ENCODE measurements at places on chromosomes 1 and 21.

- peaks cover 2% of the 10 kb centered on the region for H3K27me3 ChIP-seq
- DNase-seq, result peak; percentile 56
- H3K36me3 ChIP-seq, result no peaks in the 10 kb centered on the region
- no peak overlapping the region for H3K27ac ChIP-seq
- H3K4me1 ChIP-seq, result peaks cover 10% of the 10 kb centered on the region
Measured at GRCh38 chr1:1625404-1625775, 6.6 kb upstream of the MMP23B start.

DNA sequence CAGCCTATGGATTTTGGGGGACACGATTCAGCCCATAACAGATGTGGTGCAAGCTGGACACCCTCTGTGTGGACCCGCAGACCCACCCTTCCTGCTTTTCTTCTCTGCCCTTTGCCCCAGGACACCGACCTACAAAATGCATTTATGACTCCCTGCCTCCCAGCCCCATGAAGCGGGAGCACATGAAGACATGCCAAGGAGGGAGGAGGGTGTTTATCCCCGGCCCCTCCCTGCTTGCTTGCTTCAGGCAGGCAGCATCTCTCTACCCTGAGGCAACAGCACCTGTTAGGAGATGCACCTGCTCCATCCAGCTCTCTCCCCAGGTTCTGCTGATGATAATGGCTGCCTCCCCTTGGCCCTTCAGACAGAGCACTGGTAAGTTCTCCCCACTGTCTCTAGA lies 187.5 kb downstream of the PSMG1 start:
- peaks cover 2% of the 10 kb centered on the region for H3K4me1 ChIP-seq
- H3K4me3 ChIP-seq, result no peak overlapping the region
- H3K27me3 ChIP-seq, result peaks cover 3% of the 10 kb centered on the region
- H3K27ac ChIP-seq, result no peak overlapping the region

GRCh38 chr1:102045752-102046151 lies 49.0 kb upstream of the OLFM3 start:
- no peak for DNase-seq
- H3K36me3 ChIP-seq, result no peaks in the 10 kb centered on the region
- H3K27me3 ChIP-seq, result no peaks in the 10 kb centered on the region

- no peak for DNase-seq
- H3K36me3 ChIP-seq, result no peaks in the 10 kb centered on the region
- peaks cover 10% of the 10 kb centered on the region for H3K27me3 ChIP-seq
- no peak overlapping the region for H3K4me3 ChIP-seq
- H3K27ac ChIP-seq, result no peak overlapping the region
Measured at GRCh38 chr21:17911628-17912027, 92.5 kb upstream of the C21orf91 start.

DNA sequence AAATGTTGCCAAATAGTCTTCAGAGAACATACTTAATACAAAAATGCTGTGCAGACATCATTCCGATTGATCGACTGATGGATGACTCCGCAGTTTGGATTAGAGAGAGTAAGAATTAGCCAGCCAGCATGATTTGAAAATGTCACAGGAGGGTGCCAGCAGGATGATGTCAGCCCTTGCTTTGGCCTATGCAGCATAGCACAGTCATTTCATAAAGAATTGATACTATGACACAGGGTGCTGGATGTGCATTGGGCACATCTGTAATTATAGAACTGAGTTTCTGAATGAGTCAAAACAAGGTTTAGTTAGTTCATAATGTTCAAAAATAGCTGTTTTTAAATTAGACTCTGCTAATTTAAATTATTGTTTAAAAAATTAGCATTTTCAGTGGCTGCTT lies 21.6 kb upstream of the TRAF5 start:
- no peak overlapping the region for H3K27ac ChIP-seq
- H3K4me3 ChIP-seq, result no peak overlapping the region

GRCh38 chr1:171966426-171967220 lies 125.3 kb downstream of the DNM3 start:
- peaks cover 3% of the 10 kb centered on the region for H3K27me3 ChIP-seq
- no peak overlapping the region for H3K4me3 ChIP-seq
- H3K27ac ChIP-seq, result no peak overlapping the region
- DNase-seq, result no peak

DNA sequence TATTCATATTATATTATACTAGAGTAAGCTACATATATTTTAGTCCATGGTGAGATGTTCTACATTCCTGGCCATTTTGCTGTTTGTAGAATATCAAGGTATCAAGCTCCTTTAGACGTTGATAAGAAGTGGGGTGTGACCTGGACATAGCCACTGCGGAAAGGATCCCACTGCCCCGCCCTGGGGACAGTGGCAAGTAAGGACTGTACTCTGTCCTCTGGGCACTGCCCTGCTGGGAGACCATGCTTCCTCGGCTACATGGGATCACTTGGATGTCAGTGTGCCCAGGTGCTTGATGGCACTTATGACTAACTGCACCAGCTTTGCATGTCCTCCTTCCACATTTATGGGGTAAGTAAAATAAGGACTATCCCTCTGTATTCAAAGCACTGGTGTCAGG lies 46.3 kb upstream of the NTPCR start:
- no peak for DNase-seq
- no peak overlapping the region for H3K27ac ChIP-seq
- H3K4me3 ChIP-seq, result no peak overlapping the region
- H3K27me3 ChIP-seq, result peaks cover 1% of the 10 kb centered on the region
- H3K4me1 ChIP-seq, result peaks cover 26% of the 10 kb centered on the region
- no peaks in the 10 kb centered on the region for H3K36me3 ChIP-seq

GRCh38 chr1:23865543-23865930 lies 2.6 kb downstream of the FUCA1 start:
- H3K4me1 ChIP-seq, result peaks cover 28% of the 10 kb centered on the region
- peaks cover 9% of the 10 kb centered on the region for H3K36me3 ChIP-seq
- no peaks in the 10 kb centered on the region for H3K27me3 ChIP-seq
- DNase-seq, result no peak

DNA sequence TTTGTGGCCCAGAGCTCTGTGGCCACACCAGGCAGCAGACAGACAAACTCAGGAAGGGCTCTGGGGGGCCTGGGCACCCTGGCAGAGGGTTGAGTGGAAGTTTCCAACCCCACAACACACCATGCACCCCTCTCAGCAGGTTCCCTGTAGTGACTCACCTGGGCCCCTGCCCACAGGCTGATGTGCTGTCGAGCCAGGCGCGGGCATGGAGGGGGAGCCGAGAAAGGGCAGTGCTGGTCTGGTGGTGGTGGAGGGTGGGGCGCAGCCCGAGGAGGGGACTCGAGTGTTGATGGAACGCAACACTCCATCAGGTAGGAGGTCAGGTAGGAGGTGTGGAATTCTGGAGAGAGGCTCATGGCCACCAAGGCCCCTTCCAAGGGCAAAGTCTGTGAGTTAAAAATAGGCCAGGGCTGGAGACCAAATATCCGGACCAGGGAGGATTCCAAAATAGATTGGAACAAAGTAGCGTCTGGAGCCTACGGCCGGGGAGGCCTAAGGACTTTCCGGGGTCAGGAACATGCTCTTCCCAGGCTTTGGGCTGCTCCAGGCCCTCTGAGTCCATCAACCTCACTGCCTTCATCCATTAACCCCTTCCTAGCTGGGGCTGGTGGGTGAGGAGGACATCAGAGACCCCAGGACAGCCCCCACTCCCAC lies 191.5 kb upstream of the AJAP1 start:
- no peaks in the 10 kb centered on the region for H3K4me1 ChIP-seq
- H3K36me3 ChIP-seq, result no peaks in the 10 kb centered on the region
- no peaks in the 10 kb centered on the region for H3K27me3 ChIP-seq
- no peak for DNase-seq
- H3K4me3 ChIP-seq, result no peak overlapping the region

DNA sequence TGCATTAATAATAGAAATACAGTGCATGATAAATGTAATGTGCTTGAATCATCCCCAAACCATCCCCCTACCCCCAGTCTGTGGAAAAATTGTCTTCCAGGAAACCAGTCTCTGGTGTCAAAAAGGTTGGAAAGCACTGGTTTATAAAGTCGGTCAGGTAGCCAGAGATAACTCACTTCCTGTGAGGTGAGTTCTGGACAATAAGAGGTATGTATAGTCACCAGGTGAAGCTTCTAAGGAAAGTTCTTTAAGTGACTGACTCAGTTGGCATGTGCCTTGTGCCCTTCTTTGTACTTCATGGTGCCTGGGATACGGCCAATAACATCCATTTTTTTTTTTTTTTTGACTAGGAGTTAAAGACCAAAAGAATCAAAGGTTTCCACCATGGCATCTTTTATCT lies 103.7 kb downstream of the GPATCH2 start:
- H3K4me3 ChIP-seq, result no peak overlapping the region
- no peaks in the 10 kb centered on the region for H3K27me3 ChIP-seq
- H3K4me1 ChIP-seq, result no peaks in the 10 kb centered on the region
- DNase-seq, result no peak
- no peak overlapping the region for H3K27ac ChIP-seq

DNA sequence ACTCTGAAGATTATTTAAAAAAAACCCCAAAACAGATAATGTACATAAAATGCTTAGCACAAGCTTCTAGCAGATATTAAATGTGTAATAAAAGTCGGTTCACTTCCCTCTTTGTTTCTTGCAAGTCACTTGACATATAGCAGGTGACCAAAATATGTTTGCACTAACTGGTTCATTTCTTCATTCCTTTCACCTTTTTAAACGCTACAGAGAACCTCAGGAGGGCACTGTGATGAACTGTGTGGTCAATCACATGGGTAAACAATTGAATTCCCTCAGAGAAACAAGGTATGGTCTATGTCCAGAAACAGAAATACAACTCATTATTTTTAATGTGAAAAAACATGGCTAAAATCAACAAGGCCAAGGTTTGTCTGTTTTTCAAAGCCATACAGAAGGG lies 51.3 kb upstream of the BCL10 start:
- H3K36me3 ChIP-seq, result no peaks in the 10 kb centered on the region
- peaks cover 11% of the 10 kb centered on the region for H3K4me1 ChIP-seq
- H3K4me3 ChIP-seq, result no peak overlapping the region
- DNase-seq, result no peak
- H3K27me3 ChIP-seq, result no peaks in the 10 kb centered on the region

- peaks cover 72% of the 10 kb centered on the region for H3K27me3 ChIP-seq
- DNase-seq, result no peak
- no peak overlapping the region for H3K27ac ChIP-seq
- H3K36me3 ChIP-seq, result no peaks in the 10 kb centered on the region
- peaks cover 8% of the 10 kb centered on the region for H3K4me1 ChIP-seq
- no peak overlapping the region for H3K4me3 ChIP-seq
Measured at GRCh38 chr1:152515434-152515783, 1.1 kb downstream of the CRCT1 start.

DNA sequence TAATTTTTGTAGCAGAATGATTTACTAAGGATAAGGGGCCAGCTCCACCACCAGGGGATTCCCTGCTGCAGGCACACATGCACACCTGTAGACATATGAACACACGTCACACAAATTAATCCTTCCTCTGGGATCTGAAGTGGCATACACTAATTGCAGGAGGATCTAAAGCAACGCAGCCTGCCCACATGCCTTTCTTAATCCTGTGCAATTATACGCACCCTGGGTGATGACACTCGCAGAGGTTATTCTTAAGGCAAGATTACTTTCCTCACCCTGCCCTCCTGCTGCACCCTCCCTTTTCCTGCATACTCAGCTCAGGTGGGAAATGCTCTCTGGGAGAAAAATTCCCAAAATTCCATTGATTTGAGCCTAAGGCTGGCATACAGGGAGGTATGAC lies 7.5 kb upstream of the LORICRIN start:
- no peak for DNase-seq
- H3K4me1 ChIP-seq, result no peaks in the 10 kb centered on the region

DNA sequence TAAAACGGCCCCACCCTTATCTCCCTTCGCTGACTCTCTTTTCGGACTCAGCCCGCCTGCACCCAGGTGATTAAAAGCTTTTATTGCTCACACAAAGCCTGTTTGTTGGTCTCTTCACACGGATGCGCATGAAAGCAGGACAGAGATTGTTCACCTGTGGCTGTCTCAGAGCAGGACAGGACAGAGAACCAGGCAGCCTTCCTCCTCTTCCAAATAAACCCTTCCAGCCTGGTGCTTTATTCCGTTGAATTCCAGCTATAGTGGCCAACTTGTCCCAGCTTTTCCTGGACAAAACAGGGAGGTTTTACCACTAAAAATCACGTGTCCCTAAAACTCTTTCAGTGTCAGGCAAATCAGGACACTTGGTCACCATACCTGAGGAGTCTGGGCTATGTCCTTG lies 9.5 kb upstream of the DMRTB1 start:
- H3K27ac ChIP-seq, result no peak overlapping the region
- H3K4me1 ChIP-seq, result no peaks in the 10 kb centered on the region
- H3K27me3 ChIP-seq, result peaks cover 4% of the 10 kb centered on the region
- H3K36me3 ChIP-seq, result no peaks in the 10 kb centered on the region
- no peak overlapping the region for H3K4me3 ChIP-seq

DNA sequence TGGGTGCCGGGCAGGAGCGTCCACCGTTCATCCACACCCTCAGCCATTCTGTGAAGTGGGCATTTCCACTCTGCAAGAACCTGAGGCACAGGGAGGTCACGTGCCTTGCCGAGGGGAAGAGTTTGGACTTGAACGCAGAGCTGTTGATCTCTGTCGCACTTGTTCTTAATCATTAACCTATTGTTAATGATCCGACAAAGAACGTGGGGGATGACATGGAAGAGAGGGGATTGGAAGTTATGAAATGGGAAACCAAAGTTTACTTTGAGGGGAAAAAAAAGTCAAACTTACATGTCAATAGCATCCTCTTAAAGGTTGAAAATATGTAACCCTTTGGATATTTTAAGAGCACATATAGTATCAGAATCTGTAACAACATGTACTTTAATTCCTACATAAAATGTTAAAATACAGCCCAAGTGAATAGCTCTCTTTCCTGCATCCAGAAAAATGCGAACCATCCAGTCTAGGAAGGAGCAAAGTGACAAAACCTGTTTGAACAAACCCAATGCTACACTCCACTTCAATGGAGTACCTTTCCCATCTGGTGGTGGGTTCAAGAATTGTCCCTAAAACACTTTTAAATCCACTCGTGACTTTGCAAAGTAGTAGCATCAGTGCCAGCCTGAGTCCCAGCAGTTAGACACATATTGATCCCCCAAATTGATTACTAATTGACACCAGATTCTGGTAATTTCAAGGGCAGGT lies 75.5 kb downstream of the SETD4 start:
- H3K4me1 ChIP-seq, result no peaks in the 10 kb centered on the region
- no peak overlapping the region for H3K27ac ChIP-seq
- H3K36me3 ChIP-seq, result no peaks in the 10 kb centered on the region
- peaks cover 17% of the 10 kb centered on the region for H3K27me3 ChIP-seq

DNA sequence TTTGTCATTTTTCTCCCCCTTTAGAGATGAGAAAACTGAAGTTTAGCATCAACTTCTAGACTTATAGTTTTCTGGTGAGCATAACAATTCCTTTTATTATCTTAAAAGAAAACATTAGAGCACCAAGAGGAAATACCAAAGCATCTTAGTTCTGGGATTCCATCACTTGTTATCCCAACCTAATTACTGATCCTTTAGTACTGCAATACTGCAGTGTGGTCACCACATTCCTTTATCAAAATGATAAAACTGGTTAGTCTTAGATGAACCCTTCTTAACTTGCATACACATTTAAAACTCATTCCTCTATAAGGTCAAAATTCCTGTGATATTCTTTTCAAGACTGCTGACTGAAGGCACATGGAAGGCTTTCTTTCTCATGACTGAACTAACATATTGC lies 23.1 kb downstream of the SOD1 start:
- H3K36me3 ChIP-seq, result peaks cover 29% of the 10 kb centered on the region
- no peaks in the 10 kb centered on the region for H3K27me3 ChIP-seq
- no peak for DNase-seq
- peak overlapping the region; percentile 4 for H3K27ac ChIP-seq

All from naive thymus-derived CD8-positive, alpha-beta T cell (primary cell).